ENCODE measurements at places on chromosomes 11 and 22. TPM values are rescaled to one million over a fixed set of nuclear protein-coding genes. Genes with fewer than 3 reads are reported as not detected.

SPCS2 gene
- total RNA-seq = 42.8 TPM

DNA sequence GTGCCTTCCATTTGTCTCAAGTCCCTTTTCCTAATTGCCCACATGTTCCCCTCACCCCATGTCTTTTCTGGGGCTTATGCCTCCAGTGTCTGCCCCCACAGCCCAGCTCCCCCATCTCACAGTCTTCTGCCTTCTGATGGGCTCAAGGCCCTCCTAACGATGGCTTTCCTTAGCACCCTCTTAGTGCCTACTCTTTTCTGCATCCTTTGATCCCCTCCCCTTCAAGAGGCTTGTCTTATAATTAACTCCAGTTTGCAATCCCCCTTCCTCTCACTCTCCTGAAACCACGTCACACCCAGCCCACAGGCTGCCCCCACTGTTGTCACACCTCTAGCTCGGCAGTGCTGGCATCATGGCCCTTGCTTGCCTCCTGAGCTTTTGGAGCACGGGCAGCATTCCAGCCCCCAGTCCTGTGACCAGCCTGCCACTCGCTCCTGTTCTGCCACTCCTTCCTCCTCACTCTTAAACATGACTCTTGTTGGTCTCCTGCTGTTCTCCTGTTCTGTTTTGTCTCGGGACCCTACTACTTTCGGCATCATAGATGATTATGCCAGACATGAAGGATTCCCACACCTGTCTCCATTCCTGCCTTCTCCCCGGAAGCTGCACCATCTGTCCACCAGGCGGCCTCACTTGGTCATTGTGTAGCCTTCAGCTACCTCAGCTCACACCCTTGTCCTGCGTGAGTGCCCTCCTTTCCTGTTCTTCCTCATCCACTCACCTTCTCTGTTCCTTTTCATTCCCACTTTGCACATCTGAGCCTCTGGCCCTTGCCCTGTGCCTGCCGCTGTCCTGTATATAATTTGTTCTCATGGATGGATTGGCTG, 26.1 kb downstream of the UBE2L3 start:
- no peak for DNase-seq

GRCh38 chr11:47270331-47271271, 668 bp downstream of the MADD start:
- no peak for DNase-seq

TOMT gene
- total RNA-seq = not detected

All from epithelial cell of proximal tubule (primary cell).